Suppressor macrophage treated with lipopolysaccharide for 1 hour (primary cell): ENCODE measurements at places on chromosomes 11 and 22.

DNA sequence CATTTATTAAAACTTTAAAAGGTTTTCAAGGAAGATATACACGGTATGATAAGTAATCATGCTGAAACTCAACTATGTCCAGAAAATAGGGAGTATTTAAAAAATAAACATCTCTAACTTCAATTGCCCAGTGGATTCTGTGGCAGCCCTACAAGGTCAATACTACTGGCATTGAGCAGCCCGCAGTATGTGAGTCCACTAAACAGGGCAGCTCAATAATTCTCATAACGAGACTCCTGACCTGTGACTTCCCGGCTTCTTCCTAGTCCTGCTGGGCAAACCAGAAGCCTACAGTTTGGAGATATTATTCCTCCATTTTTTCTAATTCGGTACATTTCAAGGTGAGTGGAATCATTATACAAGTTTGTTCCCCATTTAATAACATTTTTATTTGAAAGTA lies 580.5 kb upstream of the CCDC90B start:
- DNase-seq, result no peak

GRCh38 chr22:21590809-21591641 lies 23.5 kb downstream of the UBE2L3 start:
- no peak for DNase-seq

- no peak for DNase-seq
Observed at GRCh38 chr11:64592656-64593055, 1.6 kb downstream of the SLC22A12 start.

DNA sequence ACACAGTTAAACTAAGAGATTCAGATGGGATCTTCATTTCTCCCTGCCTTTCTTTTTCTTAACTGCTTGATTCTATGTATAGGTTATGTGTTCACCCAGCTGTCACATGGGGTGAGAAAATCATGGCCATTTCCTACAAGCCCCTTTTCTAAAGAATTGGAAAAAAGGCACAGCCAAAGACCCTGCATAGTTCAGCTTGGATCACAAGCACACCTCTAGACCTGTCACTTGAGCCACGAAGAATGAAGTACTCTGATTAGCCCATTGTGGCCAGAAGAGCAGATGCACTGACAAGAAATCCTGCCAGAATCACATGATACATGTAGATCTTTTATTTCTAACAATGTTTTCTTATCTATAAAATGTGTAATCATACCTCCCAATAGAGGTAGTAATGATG lies 69.7 kb downstream of the RAB38 start:
- no peak for DNase-seq
